Stimulated activated CD4-positive, alpha-beta T cell treated with anti-CD3 and anti-CD28 coated beads, Interleukin-1b, Interleukin-23, amount 100 ng/mL, for 24 hours (primary cell): ENCODE measurements at places on chromosomes 16 and 17.

DNA sequence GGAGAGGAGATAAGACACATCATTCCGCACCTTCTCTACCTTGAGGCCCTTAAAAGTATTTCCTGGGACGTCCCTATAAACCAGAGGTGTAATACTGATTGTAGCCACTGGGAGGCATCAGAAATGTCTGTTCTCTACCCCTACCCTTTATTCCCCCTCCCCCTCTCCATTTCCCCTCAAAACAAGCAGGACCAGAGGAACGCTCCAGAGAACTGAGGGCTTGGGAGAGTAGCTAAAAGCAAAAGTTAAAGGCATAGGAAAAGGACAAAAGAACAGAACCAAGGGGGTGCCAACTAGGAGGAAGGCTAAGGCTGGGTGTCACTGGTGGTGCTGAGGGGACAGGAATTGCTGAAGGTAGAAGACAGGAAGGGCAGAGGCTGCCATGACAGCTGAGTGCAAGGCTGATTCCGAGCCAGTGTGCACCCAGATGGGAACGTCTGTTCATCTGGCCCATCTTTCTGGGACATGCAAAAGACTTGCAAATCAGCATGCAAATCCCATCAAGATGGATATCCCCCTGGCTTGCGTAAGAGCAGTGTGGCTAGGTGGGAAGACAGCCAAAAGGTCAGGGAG, 6.7 kb downstream of the CAMTA2 start:
- DNase-seq: no peak

- DNase-seq: peak; percentile 1
Measured at GRCh38 chr17:33520426-33521330, 227.6 kb upstream of the ASIC2 start.

- DNase-seq: no peak
Measured at GRCh38 chr17:75639327-75639726, 6.1 kb downstream of the SMIM5 start.

DNA sequence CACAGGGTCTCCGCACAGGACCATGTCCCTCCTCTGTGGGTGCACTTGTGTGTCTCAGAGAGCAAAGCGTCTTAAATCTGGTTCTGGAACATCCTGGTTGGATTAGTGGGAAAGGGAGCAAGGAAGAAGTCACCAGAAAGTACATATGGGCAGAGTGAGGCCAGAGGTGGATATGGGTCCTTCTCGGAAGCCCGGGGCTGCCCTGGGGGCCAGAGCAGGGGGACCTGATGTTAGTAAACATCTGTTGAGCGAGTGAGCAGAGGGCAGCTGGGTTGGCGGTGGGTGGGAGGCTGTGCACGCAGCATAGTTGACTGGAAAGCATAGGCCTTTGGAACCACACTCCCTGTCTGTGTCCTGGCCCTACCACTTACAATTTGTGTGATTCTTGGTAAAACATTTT, 22.7 kb downstream of the UNC13D start:
- no peak for DNase-seq

DNA sequence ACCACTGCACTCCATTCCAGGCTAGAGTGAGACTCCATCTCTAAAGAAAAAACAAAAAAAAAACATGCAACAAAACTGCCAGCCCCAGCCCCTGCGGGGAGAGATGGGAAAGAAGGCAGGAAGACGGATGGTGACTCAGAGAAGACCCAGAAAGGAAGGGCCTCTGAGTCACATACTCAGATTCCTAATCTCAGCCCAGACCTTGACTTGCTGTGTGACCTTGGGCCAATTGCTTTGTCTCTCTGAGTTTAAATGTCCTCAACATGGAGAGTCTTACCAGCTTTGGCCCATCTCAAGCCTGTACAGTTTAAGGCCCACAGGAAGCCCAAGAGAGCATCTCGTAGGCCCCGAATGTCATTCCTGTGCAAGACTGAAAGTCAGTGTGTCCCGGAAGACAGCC, 86.5 kb upstream of the LHX1 start:
- DNase-seq: peak; percentile 4

GRCh38 chr17:47193931-47194511, 4.9 kb upstream of the CDC27 start:
- DNase-seq: no peak

DNA sequence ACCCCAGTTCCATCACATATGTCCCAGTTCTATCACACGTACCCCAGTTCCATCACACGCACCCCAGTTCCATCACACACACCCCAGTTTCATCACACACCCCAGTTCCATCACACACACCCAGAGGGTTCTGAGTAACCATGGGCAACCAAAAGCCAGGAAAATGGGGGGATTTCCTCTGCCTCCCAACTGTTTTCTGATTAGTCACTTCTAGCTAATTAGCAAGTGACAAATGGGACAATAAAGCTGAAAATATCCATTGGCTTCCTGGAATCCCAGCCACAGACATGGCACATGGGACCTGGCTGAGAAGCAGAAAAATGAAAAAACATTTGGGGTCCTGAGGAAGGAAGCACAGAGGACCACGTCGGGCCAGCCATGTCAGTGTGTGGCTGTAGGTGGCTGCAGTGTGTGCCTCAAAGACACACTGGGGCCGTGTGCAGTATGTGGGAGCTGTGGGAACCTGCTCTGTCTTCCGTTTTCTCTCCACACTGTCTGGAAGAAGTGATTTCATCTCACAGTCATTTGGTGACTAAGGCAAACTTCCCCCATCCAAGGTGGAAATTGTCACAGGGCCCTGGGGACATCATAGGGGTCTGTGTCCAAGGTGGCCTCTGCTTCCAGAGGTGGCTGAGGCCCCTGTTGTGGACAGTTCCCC, 106.7 kb downstream of the CMIP start:
- no peak for DNase-seq

GRCh38 chr17:74861662-74862107, 2.0 kb upstream of the GRIN2C start:
- DNase-seq: no peak

- DNase-seq: no peak
Measured at GRCh38 chr16:1584926-1585484, 26.9 kb downstream of the IFT140 start.

DNA sequence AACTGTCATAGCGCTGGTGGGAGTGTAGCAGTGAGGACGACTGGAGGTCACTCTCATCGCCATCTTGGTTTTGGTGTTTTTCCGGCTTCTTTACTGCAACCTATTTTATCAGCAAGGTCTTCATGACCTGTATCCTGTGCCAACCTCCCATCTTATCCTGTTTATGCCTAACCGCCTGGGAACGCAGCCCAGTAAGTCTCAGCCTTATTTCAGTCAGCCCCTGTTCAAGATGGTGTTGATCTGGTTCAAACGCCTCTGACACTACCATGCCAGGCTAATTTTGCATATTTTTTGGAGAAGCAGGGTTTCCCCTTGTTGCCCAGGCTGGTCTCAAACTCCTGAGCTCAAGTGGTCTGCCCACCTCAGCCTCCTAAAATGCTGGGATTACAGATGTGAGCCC, 179.8 kb upstream of the HSBP1 start:
- DNase-seq: no peak

DNA sequence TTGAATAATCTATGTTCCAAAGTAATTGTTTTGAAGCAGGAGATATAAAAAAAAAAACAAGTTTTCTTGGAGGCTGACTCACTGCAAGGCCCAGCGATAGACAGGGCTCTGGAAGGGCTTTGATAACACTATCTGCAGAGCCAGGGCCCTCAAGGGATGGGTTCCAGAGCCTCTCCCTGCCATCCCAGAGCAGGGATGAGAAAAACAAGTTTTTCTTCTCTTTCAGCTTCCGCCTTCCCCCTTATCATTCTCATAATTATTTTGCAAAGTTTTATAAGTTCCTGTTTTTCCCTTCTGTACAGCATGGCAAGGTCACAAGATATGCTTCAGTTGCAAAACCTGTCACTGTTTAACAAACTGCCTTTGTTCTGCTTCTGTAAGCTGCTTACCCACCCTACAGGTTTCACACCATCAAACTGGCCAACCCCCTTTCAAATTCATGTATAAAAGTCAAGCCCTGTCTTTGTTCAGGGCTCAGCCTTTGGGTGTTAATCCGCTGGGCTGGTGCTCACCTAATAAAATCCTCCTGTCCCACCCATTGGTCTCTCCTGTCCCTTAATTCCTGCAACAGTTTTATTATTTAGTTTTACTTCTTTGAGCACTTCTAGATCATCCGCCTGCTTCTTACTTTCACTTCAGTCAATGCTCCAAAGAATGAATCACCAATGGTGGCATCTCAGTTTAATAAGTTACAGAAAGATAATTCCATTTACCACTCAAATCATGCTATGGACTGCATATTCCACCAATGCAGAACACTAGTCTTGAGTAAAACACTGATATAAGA, 5.6 kb upstream of the THUMPD1 start:
- DNase-seq: no peak
